GOT3 (cell line): ENCODE measurements at places on chromosomes 1 and 21.

- no peak for DNase-seq
Observed at GRCh38 chr1:245235156-245235555, 80.4 kb downstream of the KIF26B start.

GRCh38 chr1:173015629-173016028, 35.1 kb downstream of the TNFSF18 start:
- DNase-seq = no peak

GRCh38 chr1:52368383-52369172, 2.6 kb upstream of the CC2D1B start:
- no peak for DNase-seq

- no peak for DNase-seq
Observed at GRCh38 chr1:234324821-234325220, 48.4 kb upstream of the COA6 start.

- no peak for DNase-seq
Observed at GRCh38 chr1:196951711-196952394, 8.3 kb downstream of the CFHR2 start.

GRCh38 chr1:91552091-91552490, 51.4 kb downstream of the CDC7 start:
- no peak for DNase-seq

GRCh38 chr1:39110325-39110851, 84.2 kb downstream of the NDUFS5 start:
- DNase-seq = no peak

GRCh38 chr1:86788300-86789206, 84.2 kb downstream of the SH3GLB1 start:
- no peak for DNase-seq
